ENCODE measurements at places on chromosomes 7 and 10.

DNA sequence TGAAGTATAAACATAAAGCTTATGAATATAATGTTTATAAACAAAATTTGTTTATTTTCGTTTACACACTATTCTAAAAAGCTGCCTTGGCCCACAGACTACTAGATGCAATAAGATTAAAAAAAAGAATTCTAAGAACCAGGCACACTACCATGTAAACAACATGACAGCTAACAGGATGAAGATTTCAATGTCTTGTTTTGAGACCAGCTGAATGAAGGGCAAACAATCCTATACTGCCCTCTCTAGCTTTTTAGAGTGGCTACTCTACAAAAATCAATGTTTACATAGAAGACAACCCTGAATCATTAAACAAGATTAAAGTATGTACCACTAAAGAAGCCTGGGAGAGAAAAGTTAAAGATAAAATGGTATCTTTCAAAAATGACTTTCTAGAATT lies 38.6 kb downstream of the SLC25A40 start:
- no peak for DNase-seq

DNA sequence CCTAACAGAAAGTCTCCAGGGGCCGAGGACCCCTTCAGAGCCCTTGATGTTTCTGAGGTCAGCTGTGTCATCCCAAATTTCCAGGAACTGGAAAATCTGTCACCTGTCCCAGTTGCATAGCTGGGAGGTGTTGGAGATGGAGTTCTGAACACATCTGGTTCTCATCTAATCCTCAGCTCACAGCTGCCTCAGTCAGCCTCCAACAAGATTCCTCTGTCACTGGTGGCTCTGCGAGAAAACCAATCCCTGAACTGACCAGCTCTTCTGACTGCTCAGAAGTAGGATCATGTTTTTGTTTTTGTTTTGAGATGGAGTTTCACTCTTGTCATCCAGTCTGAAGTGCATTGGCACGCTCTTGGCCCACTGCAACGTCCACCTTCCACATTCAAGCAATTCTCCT lies 37.6 kb upstream of the MYL10 start:
- DNase-seq: peak; percentile 27

DNA sequence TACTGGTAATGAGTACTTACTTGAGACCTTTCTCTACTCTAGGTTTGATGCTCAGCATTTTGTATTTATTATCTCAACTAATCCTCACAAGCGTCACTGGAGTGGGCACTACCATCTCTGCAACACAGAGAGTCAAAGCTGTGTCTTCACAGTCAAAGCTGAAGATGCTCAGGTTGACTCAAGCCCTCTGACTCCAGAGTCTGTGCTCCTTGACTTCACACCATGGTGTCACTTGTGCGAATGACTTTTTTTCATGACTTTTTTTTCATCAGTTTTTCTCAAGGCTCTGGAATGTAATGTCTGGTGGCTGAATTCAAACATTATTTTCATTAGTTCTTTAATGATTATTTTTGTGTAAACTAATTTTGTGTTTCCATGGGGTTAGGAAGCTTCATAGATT lies 30.4 kb upstream of the TARP start:
- DNase-seq: no peak

GRCh38 chr7:91812388-91812787 lies 68.1 kb downstream of the MTERF1 start:
- no peak for DNase-seq

DNA sequence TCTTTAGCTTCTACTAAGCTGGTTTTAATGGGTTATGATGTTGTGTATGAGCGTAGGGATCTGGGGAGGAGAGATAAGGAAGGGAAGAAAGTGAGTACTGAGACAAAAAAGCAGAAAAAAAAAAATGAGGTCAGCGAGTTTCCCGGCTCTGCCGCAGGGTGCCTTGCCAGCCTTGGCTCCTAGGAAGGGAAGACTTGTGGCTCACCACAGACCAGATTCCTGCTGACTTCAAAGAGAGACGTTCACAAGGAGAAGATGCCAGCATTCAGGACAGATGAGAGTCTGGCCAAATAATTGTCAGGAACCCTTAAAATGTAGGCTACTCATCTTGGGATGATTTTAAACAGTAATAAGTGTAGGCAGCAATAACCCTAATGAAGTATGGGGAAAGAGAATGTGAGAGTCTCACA lies 11.4 kb upstream of the FAS start:
- peak; percentile 95 for DNase-seq

DNA sequence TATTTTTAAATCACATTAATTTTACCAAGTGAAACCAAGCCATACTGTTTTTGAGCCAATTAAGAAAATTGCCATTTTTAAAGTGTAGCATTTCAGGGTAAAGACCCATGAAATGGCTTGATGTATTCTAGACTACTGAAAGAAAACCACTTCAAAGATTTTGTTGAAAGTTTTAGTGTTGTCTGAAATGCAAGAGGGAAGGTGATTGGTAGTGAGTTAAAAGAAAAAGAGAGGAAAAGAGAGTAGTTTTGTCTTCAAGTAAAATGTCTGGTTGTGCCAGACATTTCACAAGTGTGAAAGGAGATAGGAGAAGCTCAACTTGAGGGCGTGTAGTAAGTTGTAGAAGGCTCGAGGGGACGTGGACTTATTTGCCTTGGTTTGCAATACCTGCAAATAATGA lies 41.6 kb downstream of the CALML5 start:
- DNase-seq: no peak

DNA sequence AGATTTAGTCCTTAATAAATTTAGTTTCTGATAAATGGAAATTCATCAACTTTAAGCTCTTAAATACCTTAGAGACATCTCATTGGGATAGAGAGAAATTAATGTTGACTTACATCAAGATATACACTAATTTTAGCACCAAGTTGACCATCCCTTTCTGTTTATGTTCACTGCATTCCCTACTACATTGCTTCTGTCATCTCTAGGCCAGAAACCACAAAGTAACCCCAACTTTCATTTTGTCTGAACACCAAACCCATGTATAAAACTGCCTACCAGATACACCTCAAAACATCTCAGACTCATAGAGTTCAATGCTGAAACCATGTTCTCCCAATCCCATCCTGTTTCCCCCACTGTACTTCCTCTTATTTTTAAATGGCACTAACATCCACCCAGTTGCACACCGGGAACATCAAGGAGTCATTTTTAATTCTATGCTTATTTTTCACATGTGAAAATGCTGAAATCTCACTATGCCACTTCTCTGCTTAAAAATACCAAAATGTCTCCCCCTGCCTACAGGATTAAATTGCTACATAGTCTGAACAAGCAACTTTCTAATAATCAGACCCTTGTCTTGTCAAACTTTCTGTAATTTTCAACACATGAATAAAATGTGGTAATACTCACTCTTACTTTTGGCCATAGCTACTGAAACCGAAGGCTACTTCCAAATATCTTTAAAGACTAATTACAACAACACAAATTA lies 201.6 kb downstream of the SEMA3D start:
- no peak for DNase-seq

DNA sequence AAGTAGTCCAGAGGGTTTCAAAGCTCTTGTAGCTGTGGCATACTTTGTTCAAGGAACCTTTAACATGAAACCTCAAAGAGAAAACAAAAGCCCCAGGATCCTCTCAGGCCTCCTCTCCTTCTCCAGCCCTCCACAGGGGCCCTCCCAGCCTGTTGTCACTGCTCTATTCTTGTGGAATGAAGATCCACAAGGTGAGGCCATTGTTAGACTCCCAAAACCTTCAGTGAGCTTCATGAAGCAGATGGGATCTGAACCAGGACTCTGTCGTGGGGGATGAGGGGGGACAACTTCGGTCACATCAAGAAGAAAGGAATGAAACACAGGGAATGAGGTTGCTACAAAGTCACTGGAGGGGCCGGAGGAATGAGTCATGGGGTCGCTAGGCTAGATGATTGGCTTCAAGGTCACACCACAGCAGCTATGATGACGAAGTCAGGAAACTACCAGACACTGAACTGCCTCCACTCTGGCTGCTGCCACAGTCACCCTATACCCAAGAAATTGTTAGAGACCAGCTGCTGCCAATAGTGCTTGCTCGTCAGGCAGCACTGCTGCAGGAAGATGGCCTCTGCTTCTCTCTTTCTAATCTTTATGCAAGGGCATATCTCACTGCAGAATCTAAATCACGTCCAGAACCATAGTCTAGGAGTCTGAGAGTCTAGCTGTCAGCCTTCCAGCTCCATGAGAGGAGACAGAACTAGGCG lies 208.8 kb downstream of the HIBADH start:
- peak; percentile 73 for DNase-seq

DNA sequence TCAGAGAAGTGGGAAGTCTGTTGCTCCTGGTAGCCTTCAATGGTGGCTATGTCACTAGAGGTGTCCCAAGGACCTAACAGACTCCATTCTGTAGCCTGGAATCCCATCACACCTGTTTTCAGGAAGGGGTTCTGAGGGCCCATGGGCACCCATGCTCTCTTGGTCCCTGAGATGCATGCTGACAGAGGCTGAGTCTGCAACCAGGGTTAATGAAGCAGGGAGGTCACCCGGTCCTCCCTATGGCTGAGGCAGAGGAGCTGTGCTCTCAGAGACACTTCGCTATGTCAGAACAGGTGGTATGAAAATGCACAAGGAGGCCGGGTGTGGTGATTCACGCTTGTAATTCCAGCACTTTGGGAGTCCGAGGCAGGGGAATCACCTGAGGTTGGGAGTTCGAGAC lies 452.1 kb downstream of the TCERG1L start:
- no peak for DNase-seq

- DNase-seq: no peak
Observed at GRCh38 chr7:80374321-80374720, 137.5 kb downstream of the GNAT3 start.

GRCh38 chr7:123682690-123683089 lies 27.0 kb downstream of the LMOD2 start:
- peak; percentile 73 for DNase-seq

GRCh38 chr7:89123871-89124270 lies 328.3 kb upstream of the TEX47 start:
- DNase-seq: no peak

- DNase-seq: no peak
Observed at GRCh38 chr7:36741866-36742265, 17.6 kb upstream of the AOAH start.

DNA sequence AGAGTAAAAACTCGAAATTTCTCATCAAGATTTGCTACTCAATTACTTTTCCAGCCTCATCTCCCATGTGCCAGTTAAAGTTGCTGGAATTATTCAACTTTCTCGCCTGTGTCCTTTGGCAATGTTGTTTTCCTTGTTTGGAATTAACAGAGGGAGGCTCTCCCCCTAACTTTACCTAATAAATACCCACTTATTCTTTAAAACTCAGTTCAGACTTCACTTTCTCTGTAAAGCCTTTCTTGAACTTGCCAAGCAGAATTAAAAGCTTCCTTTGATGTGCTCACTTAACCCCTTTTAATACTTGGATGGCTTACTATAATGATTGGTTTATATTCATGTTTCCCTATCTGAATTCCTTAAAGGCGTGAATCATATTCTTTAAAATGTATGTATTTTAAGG lies 104.1 kb downstream of the MKLN1 start:
- DNase-seq: no peak

DNA sequence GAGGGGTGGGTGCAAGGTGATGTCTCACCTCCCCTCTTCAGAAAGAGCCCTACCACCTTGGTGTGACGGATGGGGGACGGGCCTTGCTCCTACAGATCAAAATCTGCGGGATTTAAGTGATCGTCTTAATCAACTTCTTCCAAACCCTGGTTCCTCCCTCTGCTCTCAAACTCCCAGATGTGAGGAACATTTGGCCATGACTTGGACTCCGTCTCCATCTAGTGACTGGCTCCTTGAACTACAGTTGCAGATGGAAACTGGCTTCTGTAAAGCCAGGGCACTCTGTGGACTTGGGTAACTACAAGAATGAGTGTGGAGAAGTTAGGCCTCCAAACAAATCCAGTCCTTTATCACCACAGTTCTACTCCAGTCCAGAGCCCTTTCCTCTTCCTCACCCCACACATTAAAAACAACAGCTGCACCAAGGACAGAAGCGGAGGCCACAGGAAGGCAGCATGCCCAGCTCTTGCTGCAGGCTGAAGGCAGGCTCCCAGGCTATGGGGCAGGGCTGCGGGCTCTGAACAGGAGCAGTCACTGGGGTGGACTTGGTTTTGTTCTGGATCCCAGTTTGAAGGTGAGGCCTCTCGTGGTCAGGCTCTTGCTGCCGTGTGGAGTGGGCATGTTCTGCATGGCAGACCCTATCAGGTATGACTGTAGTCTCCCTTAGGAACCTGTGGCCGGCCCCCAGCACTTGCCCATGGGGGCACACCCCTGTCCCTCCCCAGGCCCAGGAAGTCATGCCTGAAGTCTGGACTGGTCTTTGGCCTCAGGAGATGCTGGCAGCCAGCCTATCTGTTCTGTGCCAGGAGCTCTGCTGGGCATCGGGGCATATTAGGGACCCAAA lies 79.4 kb downstream of the VWC2 start:
- peak; percentile 74 for DNase-seq

DNA sequence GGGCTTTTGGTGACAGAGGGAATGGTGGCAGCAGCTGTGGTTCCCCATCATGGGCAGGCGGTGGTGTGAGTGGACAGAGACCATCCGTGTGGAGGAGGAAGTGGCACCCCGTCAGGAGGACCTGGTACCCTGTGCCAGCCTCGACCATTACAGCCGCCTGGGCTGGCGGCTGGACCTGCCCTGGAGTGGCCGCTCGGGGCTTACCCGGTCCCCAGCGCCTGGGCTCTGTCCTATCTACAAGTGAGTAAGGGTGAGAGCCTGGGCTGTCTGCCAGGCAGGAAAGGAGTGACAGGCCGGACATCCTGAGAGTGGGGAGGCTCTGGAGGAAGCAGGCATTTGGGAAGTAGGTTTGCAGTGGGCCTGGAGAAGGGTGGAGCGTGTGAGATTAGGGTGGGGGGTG lies 2.9 kb upstream of the ZNF467 start:
- DNase-seq: no peak

GRCh38 chr7:29479301-29480200 lies 84.1 kb upstream of the PRR15 start:
- DNase-seq: no peak

DNA sequence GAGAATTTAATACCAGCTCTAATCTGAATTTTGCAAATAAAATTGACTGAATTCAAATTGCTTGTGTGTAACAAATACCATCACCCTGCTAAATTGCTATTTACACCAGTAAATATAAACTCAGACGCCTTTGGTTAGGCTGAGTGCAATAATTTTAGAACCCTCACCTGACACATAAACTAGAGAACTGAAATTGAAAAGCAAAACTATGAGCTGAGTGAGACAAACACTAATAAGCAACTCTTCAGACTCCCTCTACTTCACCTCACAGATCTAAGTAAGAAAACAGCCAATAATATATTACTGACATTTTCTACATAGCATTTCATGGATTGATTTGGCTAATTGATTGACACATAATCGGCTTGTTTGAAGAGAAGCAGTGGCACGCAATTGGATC lies 621.2 kb downstream of the REEP3 start:
- no peak for DNase-seq

GRCh38 chr7:140518370-140519006 lies 39.2 kb upstream of the MKRN1 start:
- DNase-seq: no peak

DNA sequence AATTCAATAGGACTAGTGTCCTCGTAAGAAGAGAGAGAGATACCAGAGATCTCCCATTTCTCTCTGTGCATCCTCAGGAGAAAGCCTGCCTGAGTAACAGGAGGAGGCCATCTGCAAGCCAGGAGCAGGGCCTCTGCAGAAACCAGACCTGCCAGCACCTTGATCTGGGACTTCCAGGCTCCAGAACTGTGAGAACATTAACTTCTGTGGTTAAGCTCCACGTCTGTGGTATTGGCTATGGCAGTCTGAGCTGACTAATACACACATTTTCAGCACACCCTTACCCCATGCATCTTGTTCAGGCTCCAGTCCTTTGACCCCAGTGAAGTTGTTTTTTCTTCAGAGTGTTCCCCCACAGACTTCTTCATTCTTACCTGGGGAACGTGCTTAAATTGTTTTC lies 3.1 kb upstream of the CRTAC1 start:
- DNase-seq: no peak

GRCh38 chr10:62638062-62638477 lies 166.4 kb upstream of the ADO start:
- DNase-seq: peak; percentile 63
